ENCODE measurements at places on chromosomes 4 and X.

GRCh38 chrX:16687514-16687913, 25.0 kb downstream of the CTPS2 start:
- no peak for DNase-seq

GRCh38 chr4:73137121-73137520, 67.6 kb upstream of the COX18 start:
- no peak for DNase-seq

GRCh38 chr4:116702949-116703348, 382.4 kb downstream of the TRAM1L1 start:
- DNase-seq, result no peak

- no peak for DNase-seq
Measured at GRCh38 chr4:14410516-14410915, 591.8 kb upstream of the CPEB2 start.

- DNase-seq, result no peak
Measured at GRCh38 chrX:115038406-115038805, 21.0 kb upstream of the IL13RA2 start.

DNA sequence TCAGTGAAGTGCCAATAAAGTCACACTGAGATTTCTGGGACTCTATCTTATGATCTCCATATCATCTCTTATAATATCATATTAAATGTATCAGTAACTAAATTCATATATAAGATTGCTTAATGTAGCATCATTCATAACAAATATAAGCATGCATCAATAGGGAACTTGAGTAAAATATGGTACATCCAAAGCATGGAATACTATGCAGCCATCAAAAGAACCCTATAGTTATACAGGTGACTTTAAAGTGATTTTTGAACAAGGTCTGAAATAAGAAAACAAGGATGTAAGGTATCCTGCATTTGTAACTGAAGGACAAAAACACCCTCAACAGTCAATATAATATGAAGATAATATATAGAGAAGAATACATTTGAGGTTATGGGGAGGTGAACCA, 47.3 kb downstream of the HUWE1 start:
- DNase-seq, result no peak

- no peak for DNase-seq
Measured at GRCh38 chrX:45711231-45711630, 510.6 kb upstream of the DIPK2B start.

DNA sequence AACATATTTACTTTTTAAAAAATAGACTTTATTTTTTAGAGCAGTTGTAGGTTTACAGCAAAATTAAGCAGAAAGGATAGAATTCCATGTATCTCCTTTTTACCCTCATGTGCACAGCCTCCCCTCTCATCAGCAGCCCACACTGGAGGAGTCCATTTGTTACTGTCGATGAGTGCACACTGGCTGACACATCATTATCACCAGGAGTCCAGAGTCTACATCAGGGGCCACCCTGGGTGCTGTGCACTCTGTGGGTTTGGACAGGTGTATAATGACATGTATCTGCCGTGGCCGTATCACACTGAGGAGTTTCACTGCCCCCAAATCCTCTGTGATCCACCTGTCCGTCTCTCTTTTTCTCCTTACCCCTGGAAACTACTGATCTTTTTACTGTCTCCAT, 26.3 kb downstream of the TBC1D14 start:
- no peak for DNase-seq

GRCh38 chr4:83285055-83285407, 433 bp upstream of the COQ2 start:
- no peak for DNase-seq

GRCh38 chr4:2286904-2287593, 25.1 kb upstream of the MXD4 start:
- no peak for DNase-seq

GRCh38 chrX:42050345-42050744, 127.0 kb upstream of the CASK start:
- no peak for DNase-seq

GRCh38 chr4:77126809-77127208, 30.2 kb upstream of the CCNG2 start:
- DNase-seq, result no peak

DNA sequence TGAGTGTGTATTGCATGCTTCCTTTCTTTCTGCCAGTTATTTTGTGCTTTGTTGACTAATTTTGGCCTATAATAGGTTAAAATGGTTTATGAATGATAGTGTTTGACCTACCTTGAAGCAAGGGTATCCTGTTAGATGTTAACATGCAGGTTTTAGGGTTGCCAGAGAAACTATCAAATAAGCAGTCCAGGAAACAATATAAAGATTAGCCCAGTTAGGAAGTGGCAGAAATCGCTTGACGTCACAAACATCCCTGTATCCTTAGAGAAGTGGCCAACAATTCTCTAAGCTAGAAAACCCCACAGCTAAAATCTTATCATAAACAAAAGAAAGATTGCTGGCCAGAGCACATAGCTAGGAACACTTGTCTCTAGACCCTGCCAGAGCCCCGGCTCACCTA, 3.8 kb downstream of the NAP1L5 start:
- no peak for DNase-seq

- DNase-seq, result no peak
Measured at GRCh38 chrX:49175435-49176274, 4.0 kb downstream of the PLP2 start.

- no peak for DNase-seq
Measured at GRCh38 chr4:107299646-107300045, 263.5 kb upstream of the DKK2 start.

DNA sequence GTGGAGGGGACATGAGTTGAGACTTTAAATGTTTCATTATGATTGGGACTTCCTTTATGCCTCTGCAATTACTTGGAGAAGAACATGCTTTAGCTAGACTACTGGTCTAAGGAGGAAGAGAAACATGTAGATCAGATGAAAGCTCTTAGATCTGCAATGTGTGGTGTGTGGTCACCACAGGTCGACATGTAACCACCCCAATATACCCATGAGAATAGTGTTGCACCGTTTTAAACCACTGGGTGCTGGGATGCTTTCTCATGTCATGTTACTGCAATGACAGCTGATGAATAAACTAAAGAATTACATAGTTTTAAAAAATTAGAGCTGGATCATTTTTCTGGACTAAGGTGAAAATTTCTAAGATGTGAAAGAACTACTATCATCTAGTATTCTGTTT, 1039.7 kb downstream of the RAPGEF2 start:
- DNase-seq, result no peak

DNA sequence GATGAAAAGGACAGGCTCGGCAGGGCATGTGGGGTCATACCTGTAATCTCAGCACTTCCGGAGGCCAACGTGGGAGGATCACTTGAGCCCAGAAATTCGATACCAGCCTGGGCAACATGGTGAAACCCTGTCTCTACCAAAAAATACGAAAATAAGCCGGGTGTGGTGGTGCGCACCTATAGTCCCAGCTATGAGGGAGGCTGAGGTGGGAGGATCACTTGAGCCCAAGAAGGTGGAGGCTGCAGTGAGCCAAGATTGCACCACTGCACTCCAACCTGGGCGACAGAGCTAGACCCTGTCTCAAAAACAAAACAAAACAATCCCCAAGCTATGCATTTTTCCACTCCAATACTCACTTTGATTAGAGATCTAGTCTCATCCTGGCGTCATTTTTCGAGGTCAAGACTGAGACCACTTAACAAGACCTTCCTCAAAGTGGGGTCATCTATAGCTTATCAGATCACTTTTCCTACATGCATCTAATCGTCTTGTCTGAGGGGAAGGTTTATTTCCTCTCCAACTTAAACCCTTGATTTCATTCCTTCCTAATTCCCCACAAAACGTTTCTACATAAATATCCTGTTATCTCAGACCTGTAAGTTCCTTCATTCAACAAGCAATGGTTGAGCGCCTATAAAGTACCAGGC, 1.3 kb downstream of the NKAP start:
- DNase-seq, result no peak

GRCh38 chr4:108331905-108332632, 163.3 kb upstream of the LEF1 start:
- no peak for DNase-seq

GRCh38 chrX:126770179-126770578, 49.4 kb upstream of the PRR32 start:
- DNase-seq, result no peak

GRCh38 chr4:128517739-128518510, 230.3 kb upstream of the PGRMC2 start:
- no peak for DNase-seq

DNA sequence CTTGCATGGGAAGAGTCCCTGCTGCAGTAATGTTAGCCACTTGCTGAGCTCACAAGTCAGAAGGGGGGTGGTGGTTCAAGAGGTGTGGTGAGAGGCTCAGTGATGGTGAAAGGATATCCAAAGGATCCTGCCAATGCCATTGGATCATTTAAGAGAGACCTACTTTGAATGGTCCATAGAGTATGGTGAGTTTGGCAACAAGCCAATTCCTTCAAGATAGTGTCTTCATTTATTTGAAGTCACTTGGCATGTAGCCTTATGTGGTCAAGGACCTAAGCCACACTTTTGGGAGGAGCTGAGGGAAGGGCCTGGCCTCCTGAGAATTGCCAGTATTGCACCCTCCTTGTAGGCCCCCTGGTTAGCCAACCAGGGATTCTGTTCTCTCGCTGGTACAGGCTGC, 87.9 kb downstream of the TSPAN7 start:
- no peak for DNase-seq

- no peak for DNase-seq
Measured at GRCh38 chrX:132876523-132877338, 81.7 kb downstream of the HS6ST2 start.

GRCh38 chrX:74422576-74423288, 1.4 kb downstream of the SLC16A2 start:
- DNase-seq, result no peak

DNA sequence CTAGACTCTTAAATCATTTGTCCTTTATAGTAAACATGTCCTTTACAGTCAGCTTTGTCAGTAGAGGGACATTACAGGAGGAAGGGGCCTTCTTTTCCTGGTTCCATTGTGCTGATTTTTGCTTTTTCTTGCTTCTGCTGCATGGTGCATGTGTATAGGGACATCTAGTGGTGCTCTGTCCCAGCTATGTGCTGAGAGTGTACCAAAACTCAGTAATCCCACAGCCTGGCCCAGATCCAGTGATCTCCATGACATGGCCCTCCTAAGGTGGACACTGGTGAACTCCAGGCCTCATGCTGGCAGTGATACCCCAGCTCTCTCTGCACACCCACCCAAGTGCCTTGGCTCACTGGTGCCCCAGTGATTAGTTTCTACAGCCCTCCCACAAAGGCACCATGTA, 45.2 kb downstream of the MAGEB17 start:
- no peak for DNase-seq

DNA sequence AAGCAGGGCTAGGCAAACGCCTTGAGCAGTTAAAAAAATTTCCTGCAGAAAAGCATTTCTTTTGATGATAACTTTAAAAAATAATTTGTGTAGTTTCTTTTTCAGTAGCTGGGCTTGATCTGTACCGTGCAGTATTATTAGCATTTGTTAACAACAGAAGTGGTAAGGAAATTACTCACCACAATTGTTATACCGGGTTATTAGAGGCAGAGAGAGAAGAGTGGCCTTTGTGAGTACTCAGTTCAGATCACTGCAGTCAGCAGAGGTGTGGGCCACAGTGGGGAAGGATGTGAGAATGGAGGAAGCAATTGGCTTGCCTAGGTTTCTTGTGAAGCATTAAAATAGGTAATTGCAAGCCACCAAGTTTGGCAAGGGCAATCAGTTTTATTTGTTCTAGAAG, 14.3 kb upstream of the IL21 start:
- no peak for DNase-seq

- no peak for DNase-seq
Measured at GRCh38 chrX:40474205-40474626, 106.6 kb upstream of the ATP6AP2 start.

- no peak for DNase-seq
Measured at GRCh38 chr4:24657768-24658617, 73.6 kb upstream of the DHX15 start.

DNA sequence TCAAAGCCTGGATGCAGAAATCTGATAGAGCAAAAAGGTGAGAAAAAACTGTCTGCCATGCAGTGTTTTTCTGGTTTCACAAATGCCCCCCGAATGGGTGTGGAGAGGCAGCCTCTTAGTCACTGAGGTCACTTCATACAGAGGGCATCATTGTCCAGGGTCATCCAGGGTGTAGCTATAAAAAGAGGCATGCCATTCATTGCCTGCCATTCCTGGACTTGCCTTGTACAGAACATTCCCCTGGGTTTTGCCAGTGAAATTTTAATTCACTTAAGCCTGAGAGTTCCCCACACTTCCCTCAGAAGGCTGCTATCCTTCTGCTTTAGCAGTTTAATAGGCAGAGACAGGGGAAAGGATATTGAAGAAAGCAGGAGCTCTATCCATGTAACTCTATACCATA, 230.3 kb downstream of the UNC5C start:
- DNase-seq, result no peak

Data from activated CD4-positive, alpha-beta T cell treated with anti-CD3 and anti-CD28 coated beads, Interleukin-2, amount 50 U/mL, for 1 hour (primary cell).